ENCODE measurements at places on chromosomes 1 and 21.

DNA sequence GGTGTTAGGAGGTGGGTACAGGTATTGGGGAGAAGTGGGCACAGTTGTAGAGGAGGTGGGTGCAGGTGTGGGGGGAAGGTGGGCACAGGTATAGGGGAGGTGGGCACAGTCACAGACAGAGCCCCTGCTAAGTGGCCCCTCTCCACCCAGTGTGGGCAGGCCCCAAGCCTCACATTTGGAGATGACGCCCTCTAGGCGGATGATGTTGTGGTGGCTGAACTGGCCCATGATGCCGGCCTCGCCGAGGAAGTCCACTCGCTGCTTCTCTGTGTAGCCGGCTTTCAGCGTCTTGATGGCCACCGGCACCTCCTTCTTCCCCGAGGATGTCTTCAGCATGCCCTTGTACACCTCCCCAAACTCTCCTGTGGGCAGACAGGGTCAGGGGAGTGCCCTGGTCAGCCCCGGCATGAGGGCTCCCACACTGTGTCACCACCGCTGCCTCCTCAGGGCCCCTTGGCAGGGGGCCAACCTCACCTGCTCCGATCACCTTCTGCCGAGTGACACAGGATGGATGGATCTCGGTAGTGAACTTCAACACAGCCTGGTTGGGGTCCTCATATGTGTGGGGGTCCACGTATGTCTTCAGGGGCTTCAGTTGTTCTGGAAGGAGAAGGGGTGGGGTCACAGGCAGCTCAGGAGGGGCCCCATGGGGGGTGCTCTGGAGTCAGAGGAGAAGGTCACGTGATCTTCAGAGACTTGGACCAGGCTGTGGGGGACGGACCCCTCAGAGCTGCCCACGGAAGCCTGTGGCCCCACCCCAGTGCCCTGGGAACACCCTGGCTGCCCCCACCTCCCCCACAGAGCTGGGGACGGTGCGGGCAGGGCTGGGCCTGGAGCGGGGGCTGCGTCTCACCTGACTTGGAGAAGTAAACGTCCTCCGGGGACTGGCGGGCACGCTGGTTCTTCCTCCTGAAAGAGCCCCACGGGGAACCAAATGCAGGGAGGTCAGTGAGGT is 22.6 kb downstream of the EPHA2 start:
- DNase-seq, result no peak

- peak; percentile 55 for DNase-seq
Measured at GRCh38 chr1:15027515-15027986, 126.0 kb upstream of the TMEM51 start.

DNA sequence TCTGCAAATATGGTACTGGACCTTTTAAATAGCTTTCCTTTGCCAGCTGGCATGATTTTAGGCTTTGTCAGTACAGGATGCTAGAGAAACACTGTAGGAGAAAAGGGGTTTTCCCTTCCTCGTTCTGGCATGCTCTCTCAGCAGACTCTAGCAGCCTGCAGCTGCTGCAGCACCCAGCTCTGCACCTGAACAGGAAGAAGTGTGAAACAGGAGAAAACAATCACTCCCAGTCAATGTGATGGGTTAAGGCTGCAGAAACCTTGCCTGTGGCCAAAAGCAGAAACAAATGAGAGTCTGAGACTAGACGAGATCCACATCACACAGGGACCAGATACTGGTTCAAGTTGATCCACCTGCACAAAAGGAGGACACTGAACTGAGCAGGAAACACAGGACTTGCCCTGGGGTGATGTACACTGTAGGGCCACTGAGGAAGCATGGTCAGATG is 21.2 kb downstream of the OVGP1 start:
- DNase-seq, result no peak

GRCh38 chr1:70358921-70359564 is 4.5 kb upstream of the ANKRD13C start:
- DNase-seq, result no peak

GRCh38 chr1:227166559-227166958 is 151.7 kb downstream of the CDC42BPA start:
- no peak for DNase-seq

- DNase-seq, result no peak
Measured at GRCh38 chr1:57848406-57848805, 424.5 kb upstream of the DAB1 start.

- DNase-seq, result no peak
Measured at GRCh38 chr1:84883286-84883685, 9.7 kb downstream of the LPAR3 start.

All from GM04504 (cell line).